H4 (cell line): ENCODE measurements at places on chromosomes 2 and 18. TPM values are rescaled to one million over a fixed set of nuclear protein-coding genes. Genes with fewer than 3 reads are reported as not detected.

CIB4 gene
- total RNA-seq = not detected in 2 replicates

RDH14 gene
- total RNA-seq = 19.8 and 22.8 TPM in 2 replicates

MAP3K2 gene
- 15.5 and 17.4 TPM in 2 replicates for total RNA-seq

SUCLG1 gene
- total RNA-seq = 86.6 and 91.8 TPM in 2 replicates

DCAF17 gene
- total RNA-seq = 11.0 and 11.4 TPM in 2 replicates

CAVIN2 gene
- total RNA-seq = 1.4 and 1.9 TPM in 2 replicates
